Hippocampal formation (tissue), 2 donors: ENCODE measurements at places on chromosomes 3 and 15.
A peak's percentile ranks its signal among the peaks of the same experiment; 100 is the strongest.

- no peak for DNase-seq
These were observed 5.9 kb upstream of the NGRN start for GRCh38 chr15:90259524-90259923.

DNA sequence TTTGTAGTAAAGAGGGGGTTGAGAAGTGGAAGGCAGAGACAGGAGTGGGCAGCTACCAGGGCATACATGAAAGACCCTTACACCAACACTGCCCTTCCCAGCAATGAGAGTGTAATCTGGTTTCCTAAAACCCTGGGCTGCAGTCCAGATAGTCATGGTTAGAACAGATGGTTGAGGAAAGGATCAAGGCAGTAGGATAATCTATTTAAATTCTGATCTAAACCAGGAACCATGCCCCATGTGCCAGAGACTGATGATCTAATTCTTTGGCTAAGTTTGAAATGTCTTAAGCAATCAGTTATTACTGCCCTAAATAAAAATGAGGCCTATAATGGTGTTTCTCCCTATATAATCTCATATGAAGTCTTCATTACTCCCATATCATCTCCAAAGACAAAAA is 59.6 kb downstream of the PRTG start:
- DNase-seq: no peak

DNA sequence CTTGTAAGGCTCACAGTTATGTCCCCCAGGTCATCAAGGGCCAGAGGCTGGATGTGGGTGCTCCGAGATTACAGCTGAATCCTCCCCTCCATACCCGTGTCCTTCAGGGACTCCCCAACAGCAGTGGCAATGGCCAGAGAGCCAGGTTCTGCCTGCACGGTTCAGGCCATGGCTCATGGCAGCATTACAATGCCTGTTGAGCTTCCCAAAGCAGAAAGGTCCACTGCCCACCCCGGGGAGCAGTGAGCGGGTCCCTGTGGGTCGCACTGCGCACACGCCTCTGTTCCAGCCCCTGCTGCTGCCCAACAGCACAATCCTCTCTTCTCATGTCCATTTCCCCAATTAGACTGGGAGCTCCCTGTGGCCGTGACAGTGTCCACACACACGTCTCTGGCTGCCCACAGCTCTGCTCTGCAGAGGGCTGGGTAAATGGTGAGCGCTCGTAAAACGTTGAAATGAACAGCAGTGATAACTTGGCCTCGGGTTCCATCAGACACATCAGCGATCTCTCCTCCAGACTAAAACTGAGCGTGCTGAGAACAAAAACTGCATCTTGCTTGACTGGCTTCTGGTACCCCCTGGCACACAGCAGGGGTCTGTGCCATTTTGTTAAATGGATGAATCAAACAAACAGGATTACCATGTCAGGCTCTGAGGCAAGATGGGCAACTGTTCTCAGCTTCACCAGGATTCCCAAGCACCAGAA is 80.4 kb downstream of the VGLL4 start:
- no peak for DNase-seq

- DNase-seq: no peak
These were observed 84.3 kb upstream of the TNFSF10 start for GRCh38 chr3:172607305-172608121.

DNA sequence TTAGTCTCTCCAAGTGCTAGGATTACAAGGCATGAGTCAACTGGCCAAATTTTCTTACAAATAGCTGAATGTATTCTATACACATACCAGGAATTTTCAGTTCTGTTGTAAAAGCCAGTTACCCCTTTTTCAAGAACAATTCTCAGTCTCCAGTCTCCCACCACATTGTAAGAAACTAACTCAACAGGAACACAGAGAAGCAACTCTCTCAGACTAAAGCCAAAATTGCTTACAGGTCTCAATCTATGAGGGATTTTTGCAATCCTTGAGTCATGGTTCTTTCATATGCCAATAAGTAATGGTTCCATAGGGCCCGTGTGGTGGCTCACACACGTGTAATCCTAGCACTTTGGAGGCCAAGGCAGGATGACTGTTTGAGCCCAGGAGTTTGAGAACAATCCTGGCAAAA is 8.5 kb downstream of the IP6K2 start:
- DNase-seq: no peak

GRCh38 chr3:4866866-4867265 is 112.4 kb upstream of the BHLHE40 start:
- DNase-seq: no peak

DNA sequence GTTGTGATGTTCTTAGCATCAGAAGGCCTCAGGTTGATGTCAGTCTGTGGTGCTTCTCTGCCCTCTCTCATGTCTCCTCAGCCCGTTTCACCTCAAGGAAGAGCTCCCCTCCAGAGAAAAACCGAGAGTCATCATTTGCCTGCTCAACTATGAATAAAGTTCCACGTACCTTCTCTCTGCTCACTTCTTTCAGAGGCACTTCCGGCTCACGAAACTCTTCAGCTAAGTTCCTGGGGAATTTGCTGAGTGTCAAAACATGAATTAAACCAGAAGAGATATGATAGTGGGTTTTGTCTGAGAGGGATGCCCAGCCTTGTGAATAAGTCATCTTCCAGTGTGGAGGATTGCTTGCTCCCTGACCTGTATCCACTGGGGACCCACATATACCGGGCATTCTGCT is 37.7 kb downstream of the CCR4 start:
- DNase-seq: no peak

GRCh38 chr15:64152507-64153387 is 1.2 kb downstream of the SNX22 start:
- DNase-seq: no peak

DNA sequence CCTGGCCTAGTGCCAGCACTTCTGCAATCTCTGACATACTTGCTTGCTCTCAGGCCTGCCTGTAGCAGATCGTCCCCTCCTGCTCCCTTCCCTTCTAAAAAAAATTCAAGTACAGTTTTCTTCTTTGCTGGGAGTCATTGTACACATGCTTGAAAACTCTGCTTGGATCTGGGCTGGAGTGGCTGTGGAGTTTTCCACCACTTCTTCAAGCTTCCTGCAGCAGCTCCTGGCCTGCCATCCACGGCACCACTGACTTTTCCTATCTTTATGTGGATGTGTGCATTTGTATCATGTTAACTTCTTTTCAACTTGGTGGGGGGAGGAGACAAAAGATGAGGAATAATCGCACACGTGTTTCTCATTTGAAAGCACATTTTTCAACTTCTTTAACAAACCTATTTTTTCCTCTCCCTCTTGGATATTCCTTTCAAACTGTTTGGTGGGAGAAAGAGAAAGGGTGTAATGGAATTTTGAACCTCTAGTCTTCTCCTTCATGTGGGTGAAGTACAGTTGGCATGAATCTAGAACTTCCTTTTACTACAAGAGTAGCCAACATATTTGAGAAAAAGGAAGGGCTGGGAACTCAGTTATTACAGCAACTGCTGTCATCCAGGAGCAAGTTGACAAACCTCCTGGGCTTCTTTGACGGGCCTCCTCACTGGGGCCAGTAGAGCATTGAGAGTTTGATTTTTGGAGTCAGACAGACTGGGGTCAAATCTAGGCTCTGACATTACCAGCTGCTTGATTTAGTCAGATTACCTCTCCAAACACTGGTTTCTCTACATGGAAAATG is 61.2 kb upstream of the LRTM1 start:
- no peak for DNase-seq

DNA sequence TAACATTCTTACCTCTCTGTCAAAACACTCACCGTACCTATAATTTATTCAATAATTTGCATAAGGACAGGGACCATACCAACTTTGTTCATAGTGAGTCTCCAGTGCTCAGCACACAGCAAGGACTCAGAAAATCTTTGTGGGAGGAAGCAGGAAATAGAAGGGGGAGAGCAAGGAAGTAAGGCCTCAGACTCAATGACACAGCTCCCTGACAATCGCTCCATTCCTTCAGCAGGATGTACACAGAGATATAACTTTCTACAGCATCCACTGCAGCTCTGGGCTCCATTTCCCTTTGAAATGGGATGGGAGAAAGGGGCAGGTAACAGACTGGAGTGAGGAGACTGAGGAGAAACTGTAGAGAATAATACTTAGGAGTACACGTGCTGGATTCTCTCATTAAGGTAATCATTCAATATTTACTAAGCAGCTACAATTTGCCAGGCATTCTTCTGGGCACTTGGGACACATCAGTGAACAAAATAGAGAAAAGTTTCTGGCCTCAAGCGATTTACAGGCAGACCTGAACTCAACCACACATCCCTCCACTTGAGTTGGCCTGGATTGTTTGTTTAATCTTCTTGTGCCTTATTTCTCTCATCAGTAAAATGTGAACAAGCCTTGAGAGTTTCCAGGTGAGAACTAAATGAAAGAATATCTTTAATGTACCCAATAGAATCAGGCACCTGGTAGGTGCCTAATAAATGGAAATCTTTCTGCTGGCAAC is 330.3 kb upstream of the THBS1 start:
- no peak for DNase-seq

DNA sequence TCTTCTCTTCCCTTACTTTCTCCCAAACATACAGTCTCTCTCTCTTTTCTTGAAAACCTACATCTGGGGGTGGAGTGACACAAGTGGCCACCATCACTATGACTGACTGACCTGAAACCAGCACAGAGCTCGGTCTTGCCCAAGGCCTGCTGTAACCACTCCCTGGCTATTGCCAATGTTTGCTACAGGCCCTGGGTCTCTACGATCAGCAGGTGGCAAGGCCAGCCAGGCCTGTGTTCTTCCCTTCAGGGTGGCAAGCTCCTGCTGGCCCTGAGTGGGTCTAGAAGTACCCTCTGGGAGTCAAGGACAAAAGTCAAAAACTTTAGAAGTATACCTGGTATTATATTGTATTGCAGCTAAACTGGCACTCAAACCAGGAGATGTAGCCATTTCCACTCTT is 140.9 kb upstream of the TGFBR2 start:
- no peak for DNase-seq

DNA sequence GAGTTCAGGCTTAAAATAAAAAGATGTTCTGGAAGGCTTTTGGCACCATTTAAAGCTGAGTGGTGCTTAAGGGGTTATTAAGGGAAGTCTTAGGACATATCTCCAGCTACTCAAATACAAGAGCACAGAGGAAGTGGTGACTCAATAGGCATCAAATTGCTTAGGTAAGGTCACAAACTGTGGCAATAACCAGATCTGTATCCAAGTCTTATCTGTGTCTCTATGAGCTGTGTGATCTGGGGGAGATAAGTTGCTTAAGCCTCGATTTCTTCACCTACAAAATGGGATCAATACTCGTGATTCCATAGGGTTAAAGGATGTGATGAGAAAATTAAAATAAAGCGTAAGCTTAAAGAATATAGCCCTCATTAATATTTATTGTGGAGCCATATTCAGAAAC is 7.6 kb downstream of the HDC start:
- no peak for DNase-seq

- peak; percentile 9 for DNase-seq
These were observed 32.6 kb downstream of the PLS1 start for GRCh38 chr3:142628801-142629200.

GRCh38 chr3:169083163-169083562 is 580.3 kb downstream of the MECOM start:
- no peak for DNase-seq

DNA sequence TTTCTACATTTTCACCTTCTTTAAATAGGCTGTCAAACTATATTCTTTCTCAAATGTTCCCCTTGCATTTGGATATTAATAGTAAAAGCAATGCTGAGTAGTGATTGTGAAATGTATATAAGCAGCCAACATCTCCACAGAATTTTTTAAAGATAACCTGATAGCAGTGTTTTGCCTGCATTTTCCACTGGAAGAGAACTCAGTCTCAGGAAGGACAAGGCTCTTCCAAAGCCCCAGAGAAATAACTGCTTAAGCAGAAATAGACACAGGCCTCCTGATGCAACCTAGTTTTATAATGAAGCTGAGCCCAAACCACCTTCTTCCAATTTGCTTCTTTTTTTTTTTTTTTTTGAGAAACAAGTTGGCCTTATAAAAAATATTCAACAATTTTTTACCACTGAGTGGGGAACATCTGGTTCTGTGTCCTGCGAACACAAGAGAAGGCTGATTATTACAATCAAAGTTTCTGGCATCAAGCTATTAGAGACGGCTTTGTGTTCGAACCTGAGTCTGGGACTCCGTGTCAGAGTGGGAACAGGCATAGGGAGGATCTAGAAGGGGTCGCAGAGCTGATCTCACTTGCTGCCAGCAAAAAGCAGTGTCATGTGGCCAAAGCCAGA is 332.5 kb upstream of the TBL1XR1 start:
- no peak for DNase-seq

- no peak for DNase-seq
These were observed 8.6 kb upstream of the TEX9 start for GRCh38 chr15:56356616-56357015.

DNA sequence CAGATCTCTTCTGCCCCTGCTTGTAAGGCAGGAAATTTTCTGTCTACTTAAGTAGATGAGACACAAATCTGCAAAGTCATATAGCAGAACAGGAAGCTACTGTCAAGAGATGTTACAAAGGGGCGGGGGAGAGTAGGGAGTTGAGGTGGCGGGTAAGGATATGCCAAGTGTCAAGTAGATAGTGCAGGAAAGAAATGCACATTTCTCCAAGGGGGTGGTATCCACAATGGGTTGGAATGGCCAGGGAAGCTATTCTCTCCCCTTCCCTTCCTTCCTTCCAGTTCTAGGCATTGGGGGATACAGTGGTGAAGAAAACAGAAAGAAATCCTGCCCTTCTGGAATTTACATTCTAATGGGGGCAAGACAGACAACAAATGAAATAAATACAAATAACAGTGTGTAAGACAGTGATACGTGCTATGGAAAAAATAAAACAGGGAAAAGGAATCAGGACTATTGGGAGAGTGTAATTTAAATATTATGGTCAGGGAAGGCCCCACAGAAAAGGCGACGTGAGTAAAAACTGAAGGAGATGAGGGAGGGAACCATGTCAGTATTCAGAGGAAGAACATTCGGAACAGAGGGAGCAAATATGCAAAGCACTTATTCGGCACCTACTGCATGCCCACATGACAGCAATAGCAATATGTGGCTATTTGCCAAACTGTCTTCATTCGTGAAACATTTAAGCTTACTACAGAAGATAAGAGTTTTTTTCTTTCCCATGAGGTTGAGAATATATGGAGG is 42.8 kb upstream of the RNU6-1 start:
- DNase-seq: peak; percentile 25

DNA sequence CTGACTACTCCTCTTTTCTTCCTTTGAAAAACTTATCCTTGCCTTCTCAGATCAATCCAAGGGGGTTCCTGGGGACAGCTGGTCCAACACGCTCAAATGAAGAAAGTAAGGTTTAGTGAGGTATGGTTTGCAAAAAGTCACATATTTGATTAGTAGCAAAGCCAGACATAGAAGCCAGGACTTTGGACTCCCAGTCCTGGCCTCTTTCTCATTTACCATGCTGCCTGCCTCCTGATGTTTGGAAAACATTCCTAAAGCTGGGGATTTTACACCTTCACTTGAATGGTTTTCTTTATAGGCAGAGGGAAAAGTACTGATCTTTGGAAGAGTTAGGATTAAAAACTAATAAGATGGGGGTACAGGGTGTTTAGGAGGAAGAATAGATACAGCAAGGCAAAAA is 14.6 kb downstream of the POPDC2 start:
- no peak for DNase-seq

DNA sequence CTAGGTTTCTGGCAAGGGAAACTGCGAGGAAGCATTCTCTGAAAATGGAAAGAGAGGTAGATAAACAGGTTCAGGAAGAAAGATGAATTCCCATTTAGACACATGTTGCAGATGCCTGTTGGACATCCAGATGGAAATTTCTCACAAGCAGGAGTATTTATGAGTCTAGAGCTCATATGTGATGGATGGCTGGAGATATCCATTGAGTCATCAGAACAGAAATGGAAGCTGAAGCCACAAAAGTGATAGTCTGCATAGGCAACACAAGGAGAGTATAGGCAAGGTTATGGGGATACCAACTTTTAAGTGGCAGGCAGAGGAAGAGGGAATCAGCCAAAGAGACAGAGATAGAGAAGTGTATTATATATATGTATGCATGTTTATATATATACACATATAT is 6.3 kb upstream of the RAMAC start:
- DNase-seq: no peak
